ENCODE measurements at places on chromosomes 3 and 15. TPM values are rescaled to one million over a fixed set of nuclear protein-coding genes. Genes with fewer than 3 reads are reported as not detected.

Gene TMPRSS7
- not detected for total RNA-seq

Gene STRIT1
- not detected for total RNA-seq

Gene SERPINI2
- total RNA-seq: not detected

Gene EMC7
- total RNA-seq: 32.8 TPM

Gene SLC6A1
- 7.3 TPM for total RNA-seq

Gene WHAMM
- 17.4 TPM for total RNA-seq

Gene LDHAL6B
- not detected for total RNA-seq

Gene SLC51A
- total RNA-seq: not detected

Gene ROPN1
- not detected for total RNA-seq

Gene OSTN
- not detected for total RNA-seq

Gene CAMKV
- not detected for total RNA-seq

Gene CPN2
- not detected for total RNA-seq

Gene CAV3
- not detected for total RNA-seq

Gene KLF15
- total RNA-seq: 234 TPM

Gene HTD2
- 14.1 TPM for total RNA-seq

Gene ZNF501
- total RNA-seq: 8.3 TPM

Gene FRMD5
- total RNA-seq: 3.1 TPM

Gene GOLGA8K
- total RNA-seq: not detected

Gene PCSK6
- total RNA-seq: 11.2 TPM

- DNase-seq: no peak
These were observed 457.2 kb downstream of the RAP2B start for GRCh38 chr3:153619268-153619667.

GRCh38 chr3:128287216-128287615, 133.9 kb downstream of the EEFSEC start:
- no peak for DNase-seq

DNA sequence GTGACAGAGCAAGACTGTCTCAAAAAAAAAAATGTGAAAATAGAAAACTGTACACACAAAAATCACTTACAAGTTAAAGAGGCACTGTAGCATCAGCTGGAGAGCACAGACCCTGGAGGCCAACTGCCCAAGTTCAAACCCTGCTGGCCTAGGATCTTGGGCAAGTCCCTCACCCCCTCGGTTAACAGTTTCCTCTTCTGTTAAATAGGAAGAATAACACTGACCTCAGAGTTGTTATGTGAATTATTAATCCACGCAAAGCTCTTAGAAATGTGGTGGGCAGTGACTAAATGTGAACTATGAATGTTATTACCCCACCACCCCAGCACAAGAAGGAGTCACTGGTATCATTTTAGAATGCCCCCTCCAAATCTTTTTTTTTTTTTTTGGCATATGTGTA, 11.2 kb downstream of the CIB1 start:
- no peak for DNase-seq

DNA sequence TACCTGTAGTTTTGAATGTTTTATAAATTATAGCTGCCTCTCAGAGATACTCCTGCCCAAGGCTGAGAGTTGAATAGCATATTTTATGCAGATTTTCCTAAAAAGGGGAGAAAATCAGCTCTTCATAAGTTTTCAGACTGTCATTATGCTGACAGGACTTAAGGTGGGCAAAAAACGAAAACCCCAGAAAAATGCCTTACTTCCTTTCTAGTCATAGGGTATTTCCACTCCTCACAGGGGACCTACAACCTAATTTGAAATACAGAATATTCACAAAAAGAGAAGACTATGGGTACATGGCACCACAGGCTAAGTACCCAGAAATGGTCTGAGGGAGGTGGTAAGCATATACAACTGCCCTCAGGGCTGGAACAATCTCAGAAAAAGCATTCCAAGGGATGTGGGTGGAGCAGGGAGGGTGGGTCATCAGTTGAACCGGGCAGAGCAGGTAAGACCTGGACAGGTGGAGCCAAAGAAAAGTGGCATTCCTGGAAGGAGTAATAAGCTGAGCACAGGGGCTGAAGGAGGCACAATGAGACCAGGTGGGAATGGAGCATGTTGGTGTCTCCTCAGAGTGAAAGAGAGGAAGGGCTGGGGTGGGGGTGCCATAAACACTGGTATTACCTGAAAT, 10.6 kb upstream of the OXSR1 start:
- no peak for DNase-seq

GRCh38 chr3:39388741-39389248, 5.6 kb downstream of the SLC25A38 start:
- no peak for DNase-seq

DNA sequence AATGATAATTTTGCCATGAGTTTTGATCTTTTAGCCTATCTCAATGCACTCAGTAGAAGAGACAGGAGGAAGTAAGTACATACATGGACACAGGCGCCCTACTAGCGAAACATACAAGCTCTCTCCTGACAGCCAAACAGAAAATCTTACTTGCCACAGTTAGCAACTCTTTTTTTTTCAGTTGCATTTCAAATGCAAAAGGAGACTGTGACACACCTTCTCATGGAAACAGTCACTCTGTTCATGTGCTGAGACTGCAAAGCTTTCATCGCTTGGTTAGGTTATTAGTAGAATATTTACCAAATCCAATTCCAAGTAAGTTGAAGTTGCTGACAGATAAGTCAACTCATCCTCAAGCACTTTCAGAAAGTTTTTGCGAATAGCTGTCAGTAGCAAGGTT, 223.3 kb downstream of the FOXP1 start:
- no peak for DNase-seq

- no peak for DNase-seq
These were observed 65.8 kb downstream of the PDE8A start for GRCh38 chr15:85047271-85047948.

DNA sequence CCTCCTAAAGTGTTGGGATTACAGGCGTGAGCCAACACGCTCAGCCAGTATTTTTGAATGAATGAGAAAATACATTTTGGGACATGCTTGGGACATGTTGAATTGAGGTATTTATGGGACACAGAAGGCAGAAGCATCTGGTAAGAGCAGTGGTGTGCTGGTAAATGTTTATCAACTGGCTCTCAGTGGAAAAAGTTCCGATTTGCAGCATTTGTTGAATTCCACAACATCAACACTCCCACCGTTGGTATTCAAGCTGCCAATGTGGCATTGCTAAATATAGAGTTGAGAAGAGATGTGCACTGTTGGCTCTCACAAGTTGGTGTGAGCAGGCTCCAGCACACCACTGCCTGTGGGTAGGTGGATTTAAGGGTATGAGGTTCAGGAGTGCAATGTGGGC, 35.8 kb upstream of the LRRFIP2 start:
- no peak for DNase-seq

DNA sequence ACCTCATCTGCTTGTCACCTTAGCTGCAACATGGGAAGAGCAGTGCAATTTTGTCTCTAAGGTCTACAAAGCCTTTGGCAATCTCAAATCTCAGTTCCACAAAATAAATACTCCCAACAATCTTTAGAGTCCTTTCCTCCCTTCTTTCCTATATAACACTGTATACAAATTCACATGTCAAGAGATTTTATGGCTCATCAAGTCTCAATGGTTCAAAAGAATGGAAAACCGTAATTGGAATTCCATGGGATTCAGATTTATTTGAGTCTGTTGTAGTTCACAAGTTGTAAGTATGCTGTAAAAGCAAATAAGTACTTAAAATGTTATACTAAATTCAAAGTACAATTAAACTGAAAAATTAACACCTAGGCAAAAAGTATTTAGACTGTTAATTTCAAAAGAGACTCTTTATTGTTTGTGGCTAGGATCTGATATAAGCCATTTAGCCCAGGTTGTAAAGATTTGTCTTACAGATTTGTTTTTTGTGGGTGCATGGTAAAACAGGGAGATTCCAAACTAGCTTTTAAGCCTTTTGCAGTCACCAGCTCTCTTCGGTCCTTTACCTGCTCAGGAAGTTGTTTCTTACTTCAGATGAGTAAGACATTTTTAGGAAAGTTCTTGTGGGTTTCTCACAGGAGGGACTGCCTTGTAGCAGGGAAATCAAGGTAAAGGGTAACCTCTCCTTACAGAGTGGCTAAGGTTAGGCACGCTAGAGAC, 50.1 kb downstream of the CMSS1 start:
- DNase-seq: no peak

- DNase-seq: no peak
These were observed 93.8 kb upstream of the UNC13C start for GRCh38 chr15:53884441-53884840.

DNA sequence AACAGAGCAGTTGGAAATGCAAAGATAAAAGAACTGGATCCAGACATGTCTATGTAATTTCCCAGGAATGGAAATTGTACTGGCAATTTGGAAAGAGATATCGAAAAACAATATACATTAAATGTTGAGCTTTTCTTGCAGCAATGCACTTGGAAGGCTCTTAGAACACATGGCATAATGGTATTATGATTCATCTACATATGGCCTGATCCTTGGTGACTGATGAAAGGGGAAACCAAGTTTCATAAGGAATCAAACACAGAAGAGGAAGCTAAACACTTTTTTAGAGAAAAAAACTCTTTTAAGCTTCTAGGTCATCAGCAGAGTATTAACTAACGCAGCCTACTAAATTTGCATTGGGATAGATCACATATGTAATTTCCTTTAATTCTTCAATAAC, 12.4 kb upstream of the GREM1 start:
- DNase-seq: no peak

- DNase-seq: no peak
These were observed 28.9 kb upstream of the BHLHE40 start for GRCh38 chr3:4950351-4950784.

- DNase-seq: no peak
These were observed 143.7 kb upstream of the KCNMB2 start for GRCh38 chr3:178392511-178392926.

DNA sequence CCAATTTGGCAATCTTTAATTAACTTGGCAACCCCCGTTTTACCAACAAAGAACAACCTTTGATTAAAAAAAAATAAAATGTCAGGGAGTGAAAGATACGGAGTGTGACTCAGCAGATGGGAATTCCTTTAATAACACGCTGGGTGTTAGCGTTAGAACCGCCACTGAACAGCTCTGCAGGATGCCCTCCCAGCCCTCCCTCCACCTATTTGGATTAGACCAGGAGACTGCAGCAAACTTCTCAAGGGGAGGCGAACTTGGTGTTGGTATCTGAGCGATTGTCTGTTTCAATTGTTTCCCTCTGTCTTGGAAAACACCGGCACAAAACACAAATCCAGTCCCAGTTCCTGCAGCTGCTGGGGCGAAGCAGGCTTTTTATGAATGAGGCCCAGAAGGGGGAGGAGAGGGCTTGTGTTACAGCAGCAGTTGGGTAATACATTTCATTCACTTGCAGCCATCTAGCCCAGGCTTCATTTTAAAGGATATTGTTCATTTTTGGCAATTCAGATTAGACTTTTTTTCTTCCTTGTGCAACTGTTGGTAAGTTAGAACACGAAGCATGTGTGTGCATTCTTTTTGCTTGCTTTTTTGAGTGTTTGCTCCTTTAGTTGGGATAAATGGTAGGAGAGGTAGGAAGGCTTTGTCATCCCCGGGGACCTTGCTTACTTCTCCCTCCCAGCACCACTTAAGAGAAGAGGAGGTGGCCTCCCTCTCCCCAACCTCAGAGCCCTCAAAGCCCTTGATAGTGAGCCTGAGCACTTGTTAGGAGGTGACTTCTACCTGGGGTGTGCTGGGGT, 152.3 kb downstream of the IGF1R start:
- peak; percentile 42 for DNase-seq

GRCh38 chr3:26369133-26369532, 253.4 kb upstream of the LRRC3B start:
- no peak for DNase-seq

- no peak for DNase-seq
These were observed 46.5 kb downstream of the FAM174B start for GRCh38 chr15:92608866-92609700.

- DNase-seq: no peak
These were observed 68.9 kb upstream of the ZNF280D start for GRCh38 chr15:56802161-56802560.

DNA sequence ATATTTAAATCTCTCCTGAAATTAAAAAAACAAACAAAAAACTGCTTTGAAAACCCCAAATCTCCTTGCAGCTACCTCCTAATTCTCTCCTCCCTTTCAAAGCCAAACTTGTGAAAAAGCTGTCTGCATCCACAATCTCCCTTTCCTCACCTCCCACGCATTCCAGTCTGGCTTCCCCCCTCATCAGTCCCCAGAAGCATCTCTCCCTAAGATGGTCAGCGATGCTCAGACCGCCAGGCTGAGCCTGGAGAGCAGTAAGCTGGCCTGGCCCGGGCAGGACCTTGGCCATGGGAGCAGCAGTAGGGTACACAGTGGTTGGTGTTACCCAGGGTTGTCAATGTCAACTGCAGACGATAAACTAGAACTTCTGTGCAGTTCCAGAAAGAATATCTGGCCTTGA, 32.9 kb upstream of the BLM start:
- no peak for DNase-seq

DNA sequence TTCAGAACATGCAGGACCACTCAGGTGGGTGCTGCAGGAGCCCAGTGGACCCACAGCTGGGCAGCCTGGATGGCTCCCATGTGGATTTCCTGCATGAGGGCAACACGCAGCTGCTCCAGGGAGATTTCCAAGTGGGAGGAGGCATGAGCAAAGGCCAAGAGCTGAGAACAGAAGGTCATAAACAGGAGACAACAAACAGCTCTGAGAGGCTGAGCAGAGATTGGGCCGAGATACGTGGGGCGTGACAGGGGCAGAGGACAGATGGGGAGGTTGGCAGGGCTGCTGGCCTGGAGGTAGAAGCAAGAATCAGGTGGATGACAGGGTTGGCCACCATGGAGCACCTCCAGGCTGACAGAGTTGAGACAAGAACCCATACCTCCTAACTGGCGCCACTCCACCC, 2.9 kb downstream of the PHGR1 start:
- DNase-seq: no peak

- no peak for DNase-seq
These were observed 27.4 kb downstream of the BTD start for GRCh38 chr3:15628967-15629366.

DNA sequence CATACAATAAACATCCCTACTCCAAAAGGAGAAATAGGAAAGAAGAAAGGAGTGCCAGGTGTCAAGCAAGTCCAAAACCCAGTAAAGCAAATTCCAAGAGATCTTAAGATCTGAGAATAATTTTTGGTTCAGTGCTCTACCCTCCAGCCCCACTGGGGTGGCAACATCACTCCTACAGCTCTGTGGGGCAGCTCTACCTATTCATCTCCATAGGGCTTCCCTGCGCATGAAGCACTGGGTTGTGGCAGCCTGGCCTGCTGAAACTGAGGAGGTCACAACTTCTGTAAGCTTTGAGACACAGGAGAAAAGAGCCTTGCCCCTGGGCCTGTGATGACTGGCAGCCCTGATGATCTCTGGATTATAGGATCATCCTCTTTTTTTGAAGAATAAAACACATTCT, 378.2 kb upstream of the SOX14 start:
- DNase-seq: no peak

Data from tibial nerve (tissue), 4 donors.